ENCODE measurements at places on chromosomes 6 and 20. TPM values are rescaled to one million over a fixed set of nuclear protein-coding genes. Genes with fewer than 3 reads are reported as not detected.

GRCh38 chr6:110939429-110940200, 18.9 kb upstream of the GTF3C6 start:
- DNase-seq = no peak

- peak; percentile 64 for DNase-seq
Measured at GRCh38 chr6:100455230-100456124, 9.2 kb downstream of the SIM1 start.

DNA sequence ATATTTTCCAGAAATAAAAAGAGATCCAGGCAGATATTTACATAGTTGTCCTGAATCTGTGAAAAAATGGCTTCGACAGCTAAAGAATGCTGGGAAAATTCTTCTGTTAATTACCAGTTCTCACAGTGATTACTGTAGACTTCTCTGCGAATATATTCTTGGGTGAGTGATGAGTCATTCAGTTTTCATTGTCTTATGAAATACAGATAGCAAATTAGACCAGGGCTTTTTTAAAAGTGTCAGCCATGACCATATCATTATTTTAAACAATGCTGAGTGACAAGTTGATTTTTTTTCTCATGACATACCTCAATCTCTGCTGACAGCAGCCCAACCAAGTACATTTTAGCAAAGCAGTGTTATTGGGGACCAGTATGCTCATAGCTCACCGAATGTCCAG, 32.8 kb downstream of the TSPYL4 start:
- DNase-seq = no peak

DNA sequence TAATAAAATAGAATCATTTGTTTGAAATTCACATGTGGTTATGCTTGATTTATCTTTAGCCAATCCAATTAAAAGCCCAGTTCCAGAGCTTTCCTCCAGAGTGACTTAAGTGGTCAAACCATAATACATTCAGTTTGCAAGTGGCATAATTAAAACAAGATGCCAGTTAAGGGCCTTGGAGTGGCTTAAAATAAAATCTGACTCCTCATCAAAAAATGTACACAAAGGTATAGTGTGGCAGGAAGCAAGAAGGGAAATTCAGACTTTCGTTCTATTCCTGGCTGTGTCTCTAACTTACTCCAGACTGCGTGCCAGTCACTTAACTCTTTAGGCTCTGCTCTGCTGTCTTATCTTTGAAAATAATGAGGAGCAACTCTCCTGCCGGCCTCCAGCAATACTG, 251.3 kb upstream of the PRND start:
- no peak for DNase-seq

DNA sequence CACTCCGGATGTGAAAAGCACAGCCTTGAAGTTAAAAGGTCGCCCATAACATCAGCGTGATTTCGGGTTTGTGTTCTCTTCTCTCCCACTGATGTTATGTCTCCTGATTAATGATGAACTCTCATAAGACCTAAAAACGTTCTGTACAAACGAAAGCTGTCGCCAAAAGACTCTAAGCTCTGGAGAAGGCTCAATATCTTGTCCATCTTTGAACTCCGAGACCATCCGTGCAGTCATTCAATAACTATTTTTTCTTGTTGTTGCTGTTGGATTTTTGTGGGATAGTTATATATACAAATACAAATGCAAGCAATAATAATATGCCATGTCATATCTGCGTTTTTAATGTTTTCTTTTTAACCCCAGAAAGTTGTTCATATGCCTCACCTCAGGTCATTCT, 291.8 kb upstream of the MARCKS start:
- DNase-seq = no peak

DNA sequence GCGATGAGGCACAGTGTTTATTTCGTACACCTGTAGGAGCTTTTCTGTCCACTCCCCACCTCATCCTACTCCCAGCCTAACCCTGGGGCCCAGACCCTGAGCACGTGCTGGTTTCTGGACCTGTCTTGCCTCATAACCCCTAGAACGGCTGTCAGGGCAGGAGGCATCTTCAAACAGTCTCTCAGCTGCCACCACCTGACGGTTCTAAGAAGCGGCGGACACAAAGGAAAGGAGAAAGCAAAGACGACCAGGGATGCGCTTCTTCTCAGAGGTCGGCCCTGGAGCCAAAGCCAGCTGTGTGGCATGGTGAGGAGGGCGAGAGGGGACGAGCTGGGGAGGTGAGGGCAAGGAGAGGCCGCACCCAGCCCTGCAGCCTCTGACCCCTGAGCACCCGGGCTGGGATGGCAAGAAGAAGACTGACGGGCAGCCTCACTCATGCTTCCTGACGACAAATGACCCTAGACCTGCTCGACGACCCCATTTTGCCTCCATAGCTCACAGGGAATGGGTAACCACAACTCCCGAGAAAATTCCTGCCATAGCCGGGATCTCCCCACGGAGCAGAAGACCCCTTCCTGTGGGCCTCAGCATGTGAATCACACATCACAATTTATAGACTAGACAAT, 62.1 kb downstream of the WDR27 start:
- no peak for DNase-seq

GRCh38 chr20:51811042-51811355, 8.7 kb upstream of the SALL4 start:
- no peak for DNase-seq

DNA sequence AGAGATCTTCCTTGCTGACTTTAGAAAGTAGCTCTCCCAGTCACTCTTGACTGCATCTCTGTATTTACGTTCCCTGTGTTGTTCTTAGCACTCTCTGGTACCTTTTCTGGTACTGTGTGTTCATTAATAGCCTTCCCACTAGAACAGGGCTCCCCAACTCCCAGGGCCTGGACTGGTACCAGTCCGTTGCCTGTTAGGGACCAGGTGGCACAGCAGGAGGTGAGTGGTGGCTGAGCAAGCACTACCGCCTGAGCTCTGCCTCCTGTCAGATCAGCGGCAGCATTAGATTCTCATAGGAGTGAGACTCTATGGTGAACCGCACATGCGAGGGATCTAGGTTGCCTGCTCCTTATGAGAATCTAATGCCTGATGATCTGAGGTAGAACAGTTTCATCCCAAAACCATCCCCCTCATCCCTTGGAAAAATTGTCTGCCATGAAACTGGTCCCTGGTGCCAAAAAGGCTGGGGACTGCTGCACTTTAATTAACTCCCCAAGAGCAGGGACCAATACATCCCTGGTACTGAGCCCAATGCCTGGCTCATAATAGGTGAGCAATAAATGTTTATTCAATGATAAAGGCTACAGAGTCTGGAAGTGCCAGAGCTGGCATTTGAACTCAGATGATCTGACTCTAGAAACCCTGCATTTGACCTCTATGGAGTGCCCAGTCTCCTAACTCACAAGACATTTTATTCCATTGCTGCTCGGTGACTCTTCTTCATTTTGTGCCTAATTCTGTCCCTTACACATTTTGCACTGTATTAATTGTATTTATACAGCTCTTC, 11.0 kb downstream of the UTRN start:
- DNase-seq = no peak

- no peak for DNase-seq
Measured at GRCh38 chr6:4903751-4904370, 100.0 kb downstream of the RPP40 start.

DNA sequence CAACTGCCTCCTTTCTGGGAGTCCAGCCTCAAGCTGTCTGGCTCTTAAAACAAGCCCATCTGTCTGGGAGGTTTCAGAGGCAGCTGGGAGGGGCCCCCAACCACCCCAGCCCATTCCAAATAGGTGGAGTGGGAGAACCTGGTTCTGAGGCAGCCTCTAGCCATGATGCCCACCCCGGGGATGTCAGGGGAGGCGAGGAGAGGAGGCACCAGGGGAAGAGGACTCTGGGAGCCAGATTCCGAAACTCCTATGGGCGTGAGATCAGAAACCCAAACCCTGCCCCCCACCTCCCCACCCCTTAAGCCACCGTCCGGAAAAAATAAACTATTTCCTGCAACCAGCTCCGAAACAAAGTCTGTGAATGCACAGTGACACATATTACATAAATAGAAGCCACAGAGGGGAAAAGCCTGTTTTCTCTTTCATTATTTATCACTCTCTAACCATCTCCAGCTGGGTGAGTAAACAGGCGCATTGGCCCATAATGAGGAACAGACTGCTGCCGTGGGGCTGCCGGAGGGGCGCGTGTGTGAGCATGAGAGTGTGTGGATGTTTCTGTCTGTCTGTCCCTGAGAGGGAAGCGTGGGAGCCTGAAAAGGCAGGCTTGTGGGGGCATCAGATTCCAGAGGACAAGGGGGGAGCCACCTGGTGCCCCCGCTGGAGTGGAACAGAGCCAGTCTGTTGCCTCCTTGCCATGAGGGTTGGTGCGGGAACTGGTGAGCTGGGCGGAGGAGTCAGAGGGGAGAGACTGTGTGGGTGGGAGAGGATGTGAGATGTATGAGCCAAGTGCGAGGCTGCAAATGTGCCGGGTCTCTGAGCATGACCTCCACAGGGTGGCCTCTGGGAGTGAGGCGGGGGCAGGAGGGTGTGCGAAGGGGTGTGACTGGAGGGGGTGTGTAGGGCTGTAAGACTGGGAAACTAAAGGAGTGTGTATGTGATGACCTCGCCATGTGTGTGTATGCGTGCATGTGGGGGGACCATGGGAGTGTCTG, 14.3 kb upstream of the FOXP4 start:
- DNase-seq = no peak

DNA sequence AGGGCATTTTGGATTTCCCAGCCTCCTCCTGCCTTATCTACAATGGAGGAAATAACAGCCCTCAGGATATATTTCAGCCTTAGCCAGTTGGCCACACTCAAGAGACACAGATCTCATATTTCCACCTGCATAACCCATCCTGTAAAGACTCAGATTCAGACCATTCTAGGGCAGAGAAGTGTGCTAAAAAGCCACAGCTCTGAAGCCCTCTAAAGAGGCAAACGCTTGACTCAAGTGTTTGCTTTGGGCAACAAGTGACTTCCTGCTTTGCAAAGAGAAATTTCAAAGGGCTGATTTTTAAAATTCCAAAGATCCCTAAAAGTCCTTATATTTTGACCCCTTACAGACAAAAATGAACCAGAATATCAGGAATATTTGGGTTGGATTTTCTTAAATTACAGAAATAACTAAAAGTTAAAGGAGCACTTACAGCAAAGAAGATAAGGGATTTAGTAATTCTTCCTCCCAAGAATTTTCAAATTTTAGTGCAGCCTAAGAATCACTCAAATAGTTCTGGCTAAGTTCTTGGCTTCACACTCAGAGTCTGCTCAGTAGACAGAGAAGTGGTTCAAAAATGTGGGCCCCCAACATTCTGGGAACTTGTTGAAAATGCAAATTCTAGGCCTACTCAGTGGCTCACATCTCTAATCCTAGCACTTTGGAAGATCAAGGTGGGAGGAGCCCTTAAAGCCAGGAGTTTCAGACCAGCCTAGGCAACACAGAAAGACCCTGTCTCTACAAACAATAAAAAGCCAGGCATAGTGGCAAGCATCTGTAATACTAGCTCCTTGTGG, 18.9 kb upstream of the ADGRF5 start:
- no peak for DNase-seq

DNA sequence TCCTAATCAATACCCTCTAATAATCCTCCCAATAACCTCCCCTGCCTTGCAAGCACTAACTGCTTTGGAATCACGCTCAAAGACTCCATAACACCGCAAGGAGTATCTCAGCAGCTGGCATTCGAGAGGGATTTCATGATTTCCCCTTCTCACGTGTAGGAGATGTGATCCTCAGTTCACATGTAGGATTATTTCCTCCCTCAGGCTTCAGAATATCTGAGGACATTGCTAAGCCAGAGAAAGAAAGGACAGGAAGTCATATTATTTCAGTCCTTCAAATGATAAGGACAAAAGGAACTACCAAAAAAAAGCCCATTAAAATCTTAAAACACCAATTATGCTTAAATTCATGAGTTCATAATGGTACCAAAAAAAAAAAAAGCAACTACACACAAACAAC, 122.9 kb downstream of the NFATC2 start:
- no peak for DNase-seq

- no peak for DNase-seq
Measured at GRCh38 chr6:70956191-70956450, 739 bp downstream of the B3GAT2 start.

DNA sequence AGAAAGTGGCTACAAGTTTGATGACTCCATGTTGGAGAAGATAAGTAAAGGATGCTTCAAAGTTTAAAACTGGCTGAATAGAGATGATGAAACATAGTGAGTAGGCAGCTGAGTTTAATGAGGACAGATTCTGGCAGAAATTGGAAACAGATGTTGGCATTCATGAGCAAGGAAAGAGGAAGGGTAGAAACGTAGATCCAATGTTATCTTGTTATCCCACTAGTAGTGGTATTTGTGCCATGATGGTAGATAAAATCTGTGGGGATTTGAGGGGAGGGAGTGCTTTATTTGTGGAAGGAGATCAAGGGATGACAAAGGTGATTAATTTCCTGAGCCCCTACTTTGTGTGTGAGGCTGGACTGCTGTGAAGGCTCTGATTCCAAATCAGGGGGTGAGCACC, 69.5 kb downstream of the MRAP2 start:
- DNase-seq = no peak

DNA sequence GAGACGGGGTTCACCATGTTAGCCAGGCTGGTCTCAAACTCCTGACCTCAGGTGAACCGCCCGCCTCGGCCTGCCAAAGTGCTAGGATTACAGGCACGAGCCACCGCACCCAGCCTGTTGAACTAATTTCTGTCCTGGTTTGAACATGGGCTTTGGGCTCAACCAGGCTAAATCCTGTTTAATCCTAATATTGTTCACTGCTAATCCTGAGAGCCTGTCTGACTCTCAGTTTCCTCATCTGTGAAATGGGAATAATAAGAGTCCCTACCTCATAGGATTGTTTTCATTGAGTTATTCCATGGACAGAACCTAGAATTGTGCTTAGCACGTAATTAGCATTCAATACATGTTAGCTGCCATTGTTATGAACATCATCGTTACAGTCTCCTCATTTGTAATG, 17.4 kb downstream of the TM9SF4 start:
- DNase-seq = no peak

GRCh38 chr6:36329798-36330291, 6.8 kb downstream of the BNIP5 start:
- DNase-seq = no peak

GRCh38 chr6:111795558-111795957, 77.7 kb downstream of the FYN start:
- no peak for DNase-seq

- DNase-seq = no peak
Measured at GRCh38 chr20:62104791-62105345, 17.4 kb upstream of the LSM14B start.

DNA sequence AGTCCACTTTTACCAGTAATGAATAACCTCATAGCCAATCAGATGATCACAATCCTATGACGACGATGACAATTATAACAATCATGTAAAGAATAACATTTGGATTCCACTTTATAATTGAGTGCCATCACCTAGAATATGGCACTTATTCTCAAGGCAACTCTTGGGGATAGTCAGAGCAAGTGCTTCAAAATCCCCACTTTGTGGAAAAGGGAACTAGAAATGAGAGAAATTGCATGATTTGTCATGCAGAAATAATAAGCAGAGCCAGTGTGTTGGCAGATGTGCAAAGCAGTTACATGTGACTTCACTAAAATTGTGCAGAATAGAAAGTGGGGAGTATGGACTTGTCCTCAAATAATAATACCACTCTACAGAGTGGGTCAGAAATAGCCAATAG, 41.3 kb downstream of the FRK start:
- DNase-seq = no peak

GRCh38 chr6:110980227-110980626, 1.6 kb upstream of the RPF2 start:
- DNase-seq = no peak

GRCh38 chr6:41028561-41029412, 10.2 kb downstream of the UNC5CL start:
- DNase-seq = no peak

GRCh38 chr6:147108259-147108910, 95.8 kb upstream of the STXBP5 start:
- no peak for DNase-seq

The EDN3 gene
- 1.5 TPM for polyA plus RNA-seq

Data from psoas muscle (tissue), 8 donors.